Activated T-helper 9 cell treated with anti-CD3 and anti-CD28 coated beads, Interleukin-2, amount 50 U/mL, for 16 hours (primary cell): ENCODE measurements at places on chromosomes 16 and 17.

DNA sequence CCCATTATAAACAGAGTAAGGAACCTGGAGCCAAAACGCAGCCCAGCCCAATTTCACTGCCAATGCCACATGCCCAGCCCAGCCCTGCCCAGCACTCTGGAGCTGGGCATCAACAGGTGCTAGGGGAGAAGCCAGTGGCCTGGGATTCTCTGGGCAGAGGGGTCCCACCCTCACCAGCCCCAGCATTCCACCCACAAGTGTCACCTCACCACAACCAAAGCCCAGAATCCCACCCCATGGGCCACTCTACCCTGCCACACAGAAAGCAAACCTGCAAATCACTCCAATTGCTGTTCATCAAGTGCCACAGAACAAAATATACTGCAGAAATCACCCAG, 102.5 kb upstream of the CDH5 start:
- DNase-seq = no peak

GRCh38 chr16:87160234-87160636, 157.0 kb downstream of the C16orf95 start:
- DNase-seq = no peak

- DNase-seq = no peak
These were observed 148.4 kb downstream of the PRKCA start for GRCh38 chr17:66450852-66451158.

DNA sequence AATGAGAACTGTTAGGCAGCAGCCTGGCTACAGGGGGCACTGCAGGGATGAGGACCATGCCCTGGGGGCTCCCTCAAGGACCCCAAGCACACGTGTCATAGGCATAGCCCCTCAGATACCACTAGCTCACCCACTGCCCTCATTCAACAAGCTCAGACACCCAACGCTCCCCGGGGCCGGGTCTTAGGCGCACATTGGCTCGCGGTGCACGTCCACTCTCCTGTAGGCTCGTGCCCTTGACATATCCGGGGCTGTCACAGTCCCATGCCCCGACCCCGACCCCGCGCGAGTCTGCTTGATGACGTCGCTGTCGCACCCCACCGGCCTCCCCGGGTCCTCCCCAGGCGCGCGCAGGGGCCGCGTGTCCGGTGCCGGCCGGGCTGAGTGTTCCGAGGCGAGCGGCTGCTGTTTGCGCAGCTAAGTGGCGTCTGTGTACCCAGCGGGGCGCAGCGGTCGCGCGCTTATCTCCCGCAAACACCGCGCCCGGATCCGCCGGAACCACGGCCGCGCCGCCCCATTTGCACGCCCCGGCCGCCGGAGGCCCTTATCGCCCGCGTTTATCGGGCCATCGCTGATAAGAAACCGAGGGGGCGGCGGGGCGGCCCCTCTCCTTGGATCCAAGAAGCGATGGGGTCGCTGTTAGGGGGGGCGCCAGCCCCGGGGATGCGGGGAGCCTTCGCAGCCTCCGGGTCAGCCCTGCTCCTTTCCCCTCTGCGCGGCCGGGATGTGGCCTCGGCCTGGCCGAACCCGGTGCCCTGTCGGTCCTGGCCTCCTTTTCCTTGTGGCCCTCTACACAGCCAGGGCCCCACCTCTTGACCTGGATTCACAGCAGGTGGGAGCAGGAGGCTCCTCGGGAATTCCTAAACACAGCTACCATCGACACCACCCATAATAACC, 20.7 kb upstream of the NAGS start:
- DNase-seq = no peak

- no peak for DNase-seq
These were observed 140.8 kb downstream of the PRKCA start for GRCh38 chr17:66443166-66443565.

- no peak for DNase-seq
These were observed 10.3 kb upstream of the RMI2 start for GRCh38 chr16:11334831-11335404.

- no peak for DNase-seq
These were observed 79.1 kb downstream of the TAOK1 start for GRCh38 chr17:29469276-29469675.

- no peak for DNase-seq
These were observed 84.7 kb downstream of the MYO1D start for GRCh38 chr17:32792207-32792606.

DNA sequence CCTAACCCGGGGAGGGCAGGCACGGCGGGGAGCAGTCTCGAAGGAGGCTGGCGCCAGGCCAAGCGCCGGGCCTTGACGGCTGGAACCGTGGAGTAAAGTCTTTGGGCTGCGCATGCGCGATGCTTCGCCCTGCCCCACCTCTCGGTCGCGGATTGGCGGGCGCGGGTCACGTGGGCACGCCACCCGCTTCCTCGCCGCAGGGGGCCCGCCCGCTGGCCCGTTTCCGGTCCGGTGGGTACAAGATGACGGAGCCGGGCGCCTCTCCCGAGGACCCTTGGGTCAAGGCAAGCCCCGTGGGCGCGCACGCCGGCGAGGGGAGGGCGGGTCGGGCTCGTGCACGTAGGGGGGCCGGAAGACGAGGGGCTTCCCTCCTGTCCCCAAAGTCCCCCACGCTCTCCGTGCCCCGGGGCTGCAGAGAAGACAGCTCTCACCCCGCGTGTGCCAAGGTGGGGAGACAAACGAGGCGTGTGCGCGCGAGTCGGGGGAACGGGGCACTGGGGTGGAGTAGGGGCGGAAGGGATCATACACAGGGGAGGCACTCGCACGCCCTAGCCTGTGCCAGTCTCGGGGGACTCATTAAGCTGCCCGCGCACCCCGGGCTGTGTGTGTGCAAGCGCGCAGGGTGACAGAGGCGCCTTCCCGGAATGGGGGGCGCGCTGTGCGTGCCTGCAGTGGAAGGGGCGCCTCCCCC, at the start of gene MLX:
Gene MLX, plus strand, starts transcription at position 218 of the 691 bp plus-strand sequence. Its CDS starts 25 bp downstream, at position 243.
- DNase-seq = peak; percentile 90

- no peak for DNase-seq
These were observed 2.7 kb upstream of the AMFR start for GRCh38 chr16:56428091-56428490.

DNA sequence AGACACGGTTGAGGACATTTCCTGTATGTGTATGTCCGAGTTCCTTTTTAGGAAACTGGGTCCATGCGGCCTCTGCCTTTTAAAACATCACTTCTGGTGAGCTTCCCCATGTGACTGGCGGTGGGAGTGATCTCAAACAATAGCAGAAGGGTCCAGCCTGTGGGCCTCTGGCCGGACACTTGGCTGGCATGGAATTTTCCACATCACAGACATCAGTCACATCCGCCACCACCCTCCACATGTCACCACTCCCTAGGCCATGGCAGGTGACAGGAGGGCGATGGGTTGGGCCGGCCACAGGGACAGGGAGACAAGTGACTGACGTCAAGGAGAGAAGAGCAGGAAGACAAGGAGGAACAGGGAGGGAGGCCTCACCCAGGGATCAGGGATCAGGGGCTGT, 83.7 kb downstream of the DNAH17 start:
- no peak for DNase-seq

GRCh38 chr16:88373211-88373610, 9.5 kb upstream of the ZNF469 start:
- no peak for DNase-seq

DNA sequence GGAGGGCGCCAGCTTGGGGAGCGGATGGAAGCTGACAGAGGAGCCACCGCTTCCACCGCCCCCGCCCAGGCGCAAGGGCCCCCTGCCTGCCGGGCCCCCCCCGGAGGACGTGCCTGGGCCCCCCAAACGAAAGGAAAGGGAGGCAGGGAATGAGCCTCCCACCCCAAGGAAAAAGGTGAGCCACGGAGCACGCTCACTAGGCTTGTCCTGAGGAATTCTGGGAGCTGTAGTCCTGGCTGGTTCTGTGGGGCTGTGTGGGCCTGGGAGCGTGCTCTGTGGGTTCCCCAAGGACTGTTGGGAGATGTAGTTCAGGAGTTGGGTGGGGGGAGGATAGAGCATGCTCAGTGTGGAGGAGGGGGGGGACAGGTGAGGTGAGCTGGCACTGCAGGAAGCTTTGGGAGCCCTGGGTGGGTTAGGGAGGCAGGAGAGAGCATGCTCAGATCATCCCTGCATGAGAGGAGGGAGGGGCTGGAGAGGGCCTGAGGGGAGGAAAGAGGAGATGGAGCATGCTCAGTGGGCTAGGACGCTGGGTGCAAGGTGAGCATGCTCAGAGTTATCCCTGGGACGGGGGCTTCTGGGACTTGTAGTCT, 4.5 kb downstream of the FBXL19 start:
- DNase-seq = no peak

DNA sequence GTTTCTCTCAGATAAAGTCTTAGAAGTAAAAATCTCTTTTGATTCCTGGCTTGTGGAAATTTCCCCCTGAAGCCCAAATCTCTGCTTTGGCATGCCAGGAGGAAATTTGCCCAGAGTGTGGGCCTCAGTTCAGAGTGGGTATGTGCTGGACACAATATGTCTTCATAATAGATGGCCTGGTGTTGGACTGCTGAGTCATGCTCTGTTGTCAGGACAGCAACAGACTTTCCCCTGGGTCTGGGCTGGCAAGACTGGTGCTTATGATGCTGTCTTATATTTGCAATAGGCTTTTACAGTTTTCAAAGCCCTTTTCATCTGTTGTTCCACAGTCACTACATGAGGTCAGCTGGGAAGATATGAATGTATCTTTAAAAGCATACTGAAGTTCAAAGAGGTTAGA, 57.0 kb downstream of the SHISA9 start:
- no peak for DNase-seq

GRCh38 chr17:49482144-49482817, 12.8 kb upstream of the NGFR start:
- DNase-seq = no peak

DNA sequence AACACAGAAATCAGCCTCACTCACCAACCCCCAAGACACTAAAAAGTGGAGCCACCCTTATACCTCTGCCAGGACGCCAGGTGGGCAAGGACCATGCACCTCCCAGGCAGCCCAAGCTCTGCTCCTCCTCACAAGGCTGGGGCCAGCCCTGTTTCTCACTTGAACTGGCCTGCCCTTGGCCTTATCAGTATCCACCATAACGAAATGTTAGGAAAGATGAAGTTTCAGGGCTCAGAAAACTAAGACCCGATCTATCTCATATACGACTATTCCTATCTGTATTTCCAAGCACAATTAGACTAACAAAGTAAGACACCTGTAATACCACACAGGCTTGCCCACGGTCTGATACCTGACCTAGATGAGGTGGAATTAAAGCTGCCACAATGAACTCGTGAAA, 6.9 kb downstream of the FBXO31 start:
- DNase-seq = no peak

DNA sequence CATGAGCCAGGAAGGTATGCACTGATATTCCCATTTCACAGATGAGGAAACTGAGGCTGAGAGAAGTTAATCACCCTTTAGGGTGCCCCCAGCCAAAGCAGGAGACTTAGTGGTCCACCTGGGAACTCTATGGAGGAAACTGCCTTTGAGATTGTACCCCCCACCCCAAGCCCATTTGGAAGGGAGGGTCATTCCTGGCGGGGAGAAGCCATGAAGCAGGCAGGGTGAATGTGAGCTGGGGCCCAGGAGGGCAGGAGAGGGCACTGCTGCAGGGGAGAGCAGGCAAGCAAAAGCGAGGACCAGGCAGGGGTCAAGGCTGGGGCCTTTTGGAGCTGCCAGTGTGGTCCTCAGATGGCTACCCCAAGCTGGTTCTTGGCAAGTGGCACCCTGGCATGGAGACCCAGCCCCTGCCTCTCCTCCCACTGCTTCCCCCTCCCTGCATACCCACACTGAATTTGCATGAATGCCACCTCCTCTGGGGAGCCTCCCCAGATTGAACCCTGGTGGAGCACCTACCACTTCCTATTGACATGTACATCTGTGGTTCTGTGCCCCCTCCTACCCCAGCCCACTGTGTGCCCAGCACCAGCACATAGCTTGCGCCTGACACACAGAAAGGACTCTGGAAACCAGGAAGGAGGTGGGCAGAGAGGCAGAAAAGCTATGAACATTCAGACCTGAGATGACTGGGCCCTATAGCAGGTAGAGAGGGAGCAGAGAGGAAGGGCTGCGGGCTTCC, 965 bp upstream of the TMC6 start:
- no peak for DNase-seq

DNA sequence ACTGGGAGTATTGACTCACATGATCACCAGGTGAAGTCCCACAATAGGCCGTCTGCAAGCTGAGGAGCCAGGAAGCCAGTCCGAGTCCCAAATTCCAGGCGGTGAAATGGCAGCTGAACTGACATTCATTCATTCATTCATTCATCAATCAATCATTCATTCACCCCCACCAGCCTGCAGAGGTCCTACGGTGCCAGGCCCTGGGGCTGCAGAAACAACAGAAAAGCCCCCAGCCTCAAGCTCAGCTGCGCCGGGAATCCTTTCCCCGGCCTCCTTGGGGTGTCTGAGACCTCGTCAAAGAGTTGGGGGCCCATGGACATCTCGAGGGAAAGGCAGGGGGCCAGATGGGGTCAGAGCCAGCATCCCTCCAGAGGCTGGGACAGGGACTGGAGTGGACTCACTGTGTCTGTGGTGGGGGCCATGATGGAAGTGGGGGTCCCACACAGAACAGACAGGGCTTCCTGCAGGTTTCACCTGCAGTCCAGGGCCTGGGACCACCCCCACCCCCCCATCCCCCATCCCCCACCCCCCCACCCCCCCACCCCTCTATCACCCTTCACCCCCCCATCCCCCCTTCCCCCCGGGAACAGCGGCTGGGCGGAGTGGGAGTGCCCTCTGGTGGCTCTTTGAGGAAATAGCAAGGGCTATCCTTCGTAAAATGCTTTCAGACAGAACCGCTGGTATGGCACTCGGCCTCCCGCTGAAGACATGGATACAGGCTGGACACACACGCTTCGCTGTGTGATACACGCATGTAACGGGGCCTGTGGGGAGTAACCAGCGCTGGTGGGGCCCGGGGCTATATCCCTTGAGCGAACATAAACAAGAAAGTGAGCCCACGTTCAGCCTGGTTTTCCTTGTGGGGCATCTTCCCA, 8.5 kb upstream of the ZC3H18 start:
- DNase-seq = peak; percentile 41

DNA sequence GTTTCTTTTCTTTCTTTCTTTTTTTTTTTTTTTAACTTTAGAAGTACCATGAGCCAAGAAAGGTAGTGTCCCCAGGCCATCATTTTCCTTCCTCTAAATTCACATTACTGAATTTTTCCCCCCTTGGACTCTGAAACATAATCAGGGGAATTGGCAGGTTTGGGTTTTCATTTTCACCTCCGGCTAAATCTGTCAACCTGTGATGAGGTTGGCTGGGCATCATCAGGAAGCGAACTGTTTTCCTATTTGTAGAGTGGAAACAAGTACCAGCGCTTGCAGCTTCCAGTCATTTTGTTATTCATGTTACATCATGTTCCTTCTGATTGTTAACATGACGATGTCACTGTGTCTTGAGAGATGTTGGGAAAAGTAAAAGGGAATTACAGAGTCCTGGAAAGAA, 641.9 kb upstream of the RBFOX1 start:
- no peak for DNase-seq
